Naive thymus-derived CD8-positive, alpha-beta T cell (primary cell): ENCODE measurements at places on chromosomes 2 and 18.

- no peaks in the 10 kb centered on the region for H3K4me1 ChIP-seq
- H3K4me3 ChIP-seq, result no peak overlapping the region
- H3K36me3 ChIP-seq, result no peaks in the 10 kb centered on the region
- no peaks in the 10 kb centered on the region for H3K27me3 ChIP-seq
Observed at GRCh38 chr18:26458526-26459232, 89.7 kb downstream of the KCTD1 start.

GRCh38 chr2:130369311-130369964 is 13.6 kb downstream of the PTPN18 start:
- H3K4me3 ChIP-seq, result no peak overlapping the region
- peaks cover 23% of the 10 kb centered on the region for H3K4me1 ChIP-seq
- DNase-seq, result no peak
- H3K27ac ChIP-seq, result no peak overlapping the region
- no peaks in the 10 kb centered on the region for H3K36me3 ChIP-seq

DNA sequence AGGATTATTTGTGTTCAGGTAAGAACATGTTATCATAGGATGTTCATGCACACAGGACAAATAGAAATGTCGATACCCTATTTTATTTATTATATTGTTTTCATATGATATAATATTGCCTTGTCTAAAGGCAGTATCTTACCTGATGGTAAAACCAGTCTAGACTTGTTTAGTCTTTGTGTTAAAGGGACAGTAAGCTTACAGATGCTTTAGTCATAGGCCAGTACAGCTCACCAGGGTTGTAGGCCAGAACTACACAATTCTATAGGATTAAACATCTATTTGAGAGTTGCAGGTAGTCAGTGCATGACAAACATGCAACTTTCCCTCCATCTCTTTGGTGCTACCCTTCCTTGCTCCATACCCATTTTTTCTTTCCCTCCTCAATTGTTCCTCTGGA is 158.5 kb downstream of the GALNT3 start:
- peaks cover 2% of the 10 kb centered on the region for H3K4me1 ChIP-seq
- DNase-seq, result no peak
- peaks cover 9% of the 10 kb centered on the region for H3K27me3 ChIP-seq
- H3K27ac ChIP-seq, result no peak overlapping the region

- H3K36me3 ChIP-seq, result no peaks in the 10 kb centered on the region
- no peak for DNase-seq
- H3K27ac ChIP-seq, result no peak overlapping the region
- H3K27me3 ChIP-seq, result peaks cover 16% of the 10 kb centered on the region
- H3K4me3 ChIP-seq, result no peak overlapping the region
Observed at GRCh38 chr2:229429589-229429988, 158.5 kb upstream of the PID1 start.

GRCh38 chr2:172053486-172053885 is 31.8 kb upstream of the DLX1 start:
- no peaks in the 10 kb centered on the region for H3K27me3 ChIP-seq
- H3K4me1 ChIP-seq, result no peaks in the 10 kb centered on the region

DNA sequence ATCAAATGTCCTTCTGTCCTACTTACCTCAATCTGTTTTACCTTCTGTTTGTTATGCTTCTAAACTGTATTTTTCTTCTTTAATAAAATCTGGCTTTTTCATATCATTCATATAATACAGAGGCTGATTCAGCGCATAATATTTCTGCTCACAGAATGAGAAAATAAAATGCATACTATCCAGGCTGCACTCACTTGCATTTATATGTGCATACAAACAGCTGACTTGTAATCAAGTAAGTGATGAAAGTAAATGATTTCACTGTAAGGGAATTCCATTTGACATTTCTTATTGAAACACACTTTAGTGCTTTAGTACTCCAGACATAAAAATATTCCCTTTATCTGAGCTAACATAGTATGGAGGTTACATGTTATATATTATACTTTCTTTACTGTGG is 75.3 kb upstream of the PROKR1 start:
- peaks cover 4% of the 10 kb centered on the region for H3K36me3 ChIP-seq
- no peak overlapping the region for H3K4me3 ChIP-seq
- H3K27me3 ChIP-seq, result no peaks in the 10 kb centered on the region
- H3K27ac ChIP-seq, result no peak overlapping the region
- H3K4me1 ChIP-seq, result no peaks in the 10 kb centered on the region

GRCh38 chr2:233005096-233005495 is 8.0 kb downstream of the NGEF start:
- no peaks in the 10 kb centered on the region for H3K4me1 ChIP-seq
- H3K27me3 ChIP-seq, result no peaks in the 10 kb centered on the region
- no peaks in the 10 kb centered on the region for H3K36me3 ChIP-seq

DNA sequence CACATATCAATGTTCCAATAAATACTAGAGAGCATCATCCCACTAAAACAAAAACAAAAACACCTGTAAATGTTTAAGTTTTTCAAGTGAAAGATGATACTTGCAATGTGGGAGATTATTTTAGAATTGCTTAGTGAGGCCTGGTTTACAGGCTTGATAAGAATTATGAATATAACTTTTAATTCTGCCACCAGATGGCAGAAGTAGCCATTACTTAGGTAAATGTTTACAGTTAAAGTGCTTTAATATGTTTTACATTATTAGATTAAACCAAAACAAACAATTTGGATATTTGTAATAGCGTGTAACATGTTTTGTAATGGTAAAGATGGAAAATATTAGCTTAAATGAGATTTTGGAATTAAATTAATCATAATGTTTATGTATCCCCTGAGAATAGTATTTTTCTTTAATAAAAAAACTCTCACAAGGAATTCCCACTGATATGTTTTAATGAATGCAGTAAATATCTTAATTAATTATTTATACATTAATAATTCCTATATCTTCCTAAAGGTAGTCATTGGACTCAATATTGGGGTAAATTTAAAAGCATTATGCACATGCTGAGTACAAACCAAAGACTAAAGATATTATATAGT is 522.0 kb downstream of the SPAG16 start:
- H3K36me3 ChIP-seq, result no peaks in the 10 kb centered on the region
- no peaks in the 10 kb centered on the region for H3K27me3 ChIP-seq
- H3K4me3 ChIP-seq, result no peak overlapping the region
- no peak for DNase-seq
- H3K27ac ChIP-seq, result no peak overlapping the region

DNA sequence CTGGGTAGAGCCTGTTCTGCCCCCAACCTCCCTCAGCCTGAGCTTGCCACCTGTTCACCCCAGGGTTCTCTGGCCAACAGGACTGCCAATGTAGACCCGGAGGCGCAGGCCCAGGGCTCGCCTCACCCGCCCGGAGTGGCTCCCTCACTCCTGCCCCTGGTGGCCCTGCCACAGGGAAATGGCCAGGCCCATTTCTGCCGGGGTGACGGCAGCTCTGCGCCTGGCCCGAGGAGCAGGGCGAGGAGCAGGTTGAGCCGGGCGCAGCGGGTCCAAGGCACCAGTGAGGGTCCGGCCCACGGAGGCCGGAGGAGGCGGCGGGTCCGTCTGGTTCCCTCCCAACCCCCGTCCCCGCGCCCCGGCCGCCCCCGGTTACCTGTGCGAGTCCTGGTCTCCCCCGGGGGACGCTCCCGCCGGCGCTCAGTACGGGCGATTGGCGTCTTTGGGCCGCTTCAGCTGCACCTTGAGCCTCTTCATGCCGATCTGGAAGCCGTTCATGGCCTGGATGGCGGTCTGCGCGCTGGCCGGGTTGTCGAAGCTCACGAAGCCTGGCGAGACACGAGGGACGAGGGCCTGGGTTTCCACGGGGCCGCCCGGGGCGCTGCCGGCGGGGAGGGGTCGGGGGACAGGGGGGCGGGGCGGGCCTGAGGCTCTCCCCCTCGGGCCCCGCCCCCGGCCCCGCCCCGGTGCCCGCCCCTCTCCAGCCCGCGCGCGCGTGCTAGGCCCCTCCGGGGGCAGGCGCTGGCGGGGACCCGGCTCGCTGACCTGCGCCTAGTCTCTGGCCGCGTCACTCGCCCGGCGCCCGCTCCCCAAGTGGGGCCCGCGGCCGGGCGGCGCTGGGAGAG is 312.0 kb downstream of the CELF4 start:
- no peaks in the 10 kb centered on the region for H3K36me3 ChIP-seq
- peaks cover 14% of the 10 kb centered on the region for H3K4me1 ChIP-seq
- peaks cover 89% of the 10 kb centered on the region for H3K27me3 ChIP-seq
- H3K27ac ChIP-seq, result no peak overlapping the region

- DNase-seq, result no peak
- peaks cover 10% of the 10 kb centered on the region for H3K36me3 ChIP-seq
- H3K27ac ChIP-seq, result no peak overlapping the region
- no peak overlapping the region for H3K4me3 ChIP-seq
- peaks cover 1% of the 10 kb centered on the region for H3K4me1 ChIP-seq
Observed at GRCh38 chr2:198116756-198117155, 312.4 kb downstream of the PLCL1 start.
